Activated CD4-positive, CD25-positive, alpha-beta regulatory T cell (primary cell): ENCODE measurements at places on chromosomes 1 and 21.

- DNase-seq, result no peak
These were observed 208.8 kb downstream of the GPR52 start for GRCh38 chr1:174656409-174657059.

DNA sequence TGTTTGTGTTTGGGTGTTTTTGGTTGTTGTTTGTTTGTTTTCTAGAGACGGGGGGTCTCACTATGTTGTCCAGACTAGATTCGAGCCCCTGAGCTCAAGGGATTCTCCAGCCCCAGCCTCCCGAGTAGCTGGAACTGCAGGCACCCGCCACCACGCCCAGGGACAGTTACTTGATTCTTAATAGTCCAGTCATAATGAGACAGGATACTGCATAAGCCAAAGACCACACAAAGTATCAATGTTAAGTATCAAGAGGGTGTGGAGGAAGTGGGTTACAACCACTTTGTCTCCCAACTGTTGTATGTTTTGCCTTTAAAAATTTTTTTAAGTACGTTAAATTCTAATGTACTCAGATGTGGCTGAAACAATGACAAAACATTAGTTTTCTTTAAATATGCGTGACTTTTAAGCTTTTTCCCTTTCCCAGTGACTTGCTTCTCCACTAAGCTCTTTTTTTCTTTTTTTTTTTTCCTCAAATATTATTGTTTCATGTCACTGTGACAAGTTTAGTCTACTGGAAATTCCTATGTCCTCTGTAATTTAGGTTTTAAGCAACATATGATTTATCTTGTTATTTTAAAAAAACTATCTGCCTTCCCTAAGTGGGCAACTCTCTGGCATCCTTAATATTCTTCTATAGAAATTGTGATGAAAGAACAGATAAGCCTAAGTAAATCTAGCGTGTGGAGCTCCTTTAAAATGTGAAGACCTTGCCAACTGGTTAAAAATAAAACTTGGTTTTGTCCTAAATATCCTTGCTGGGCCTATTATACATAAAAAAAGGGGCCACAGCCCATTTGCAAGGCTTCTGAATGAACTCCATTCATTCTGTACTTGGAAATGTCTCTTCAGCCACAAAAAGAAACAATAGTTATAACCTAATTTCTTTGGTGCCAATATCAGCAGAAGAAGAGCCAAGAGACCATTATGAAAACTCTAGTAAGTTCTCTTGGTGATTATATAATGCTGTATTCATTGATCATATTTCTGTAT, 56.2 kb upstream of the DPH5 start:
- DNase-seq, result peak; percentile 1

- no peak for DNase-seq
These were observed 13.5 kb downstream of the PDE9A start for GRCh38 chr21:42666925-42667324.

GRCh38 chr1:8017495-8018197, 8.5 kb downstream of the ERRFI1 start:
- DNase-seq, result no peak

- no peak for DNase-seq
These were observed 93.1 kb upstream of the TMPRSS2 start for GRCh38 chr21:41600961-41601572.

DNA sequence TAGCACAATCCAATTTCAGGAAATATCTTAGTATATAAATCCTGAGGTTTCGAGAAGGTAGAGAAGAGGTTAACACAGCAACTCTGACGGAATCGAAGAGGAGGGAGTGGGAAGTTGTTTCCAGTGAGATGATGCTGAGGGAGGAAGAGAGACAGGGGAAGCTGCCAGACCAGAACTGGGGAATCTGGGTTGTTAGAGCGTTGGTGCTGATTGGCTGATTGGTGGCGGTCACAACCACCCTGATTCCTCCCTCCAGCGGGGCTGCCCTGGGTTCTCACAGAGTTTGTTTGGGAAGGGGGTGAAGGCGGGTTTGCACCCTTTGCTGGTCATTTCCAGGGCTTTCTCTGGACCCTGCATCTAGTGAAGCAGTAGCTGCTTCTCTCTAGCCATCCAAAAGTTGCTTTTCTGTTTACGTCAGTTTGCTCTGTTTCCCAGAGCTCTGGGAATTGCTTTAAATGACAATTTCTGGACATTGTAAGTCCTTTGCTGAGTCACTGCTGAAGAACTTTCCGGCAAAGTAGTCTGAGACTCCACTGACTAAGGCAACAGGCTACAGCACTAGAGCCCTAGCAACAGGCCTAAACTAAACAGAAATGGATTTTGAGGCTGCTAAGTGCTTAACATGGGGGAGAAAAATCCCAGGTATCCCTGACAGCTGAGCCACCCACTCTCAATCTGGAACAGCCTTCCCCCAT, 90.1 kb downstream of the TENT5C start:
- DNase-seq, result no peak

DNA sequence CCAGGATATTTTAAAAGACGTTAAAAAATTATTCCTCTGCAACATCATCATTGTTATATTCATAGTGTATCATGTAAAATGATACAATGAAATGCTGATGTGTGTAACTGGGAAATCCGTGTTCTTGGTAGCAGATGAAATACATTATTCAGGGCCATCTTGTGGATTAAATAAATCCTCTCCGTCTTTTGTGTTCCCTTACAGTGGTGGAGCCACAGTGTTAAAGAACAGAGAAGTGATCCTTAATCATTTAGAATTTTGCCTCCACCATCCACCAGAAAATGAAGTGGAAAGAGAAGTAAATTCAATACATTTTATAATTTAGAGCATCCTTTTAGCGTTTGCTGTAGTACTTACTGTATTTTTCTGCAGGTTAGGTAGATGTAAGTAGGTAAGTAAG, 1.3 kb downstream of the DYRK3 start:
- no peak for DNase-seq

- no peak for DNase-seq
These were observed 8.0 kb downstream of the FAAH start for GRCh38 chr1:46401964-46402626.

- no peak for DNase-seq
These were observed 13.8 kb downstream of the MIER1 start for GRCh38 chr1:66938613-66939012.

DNA sequence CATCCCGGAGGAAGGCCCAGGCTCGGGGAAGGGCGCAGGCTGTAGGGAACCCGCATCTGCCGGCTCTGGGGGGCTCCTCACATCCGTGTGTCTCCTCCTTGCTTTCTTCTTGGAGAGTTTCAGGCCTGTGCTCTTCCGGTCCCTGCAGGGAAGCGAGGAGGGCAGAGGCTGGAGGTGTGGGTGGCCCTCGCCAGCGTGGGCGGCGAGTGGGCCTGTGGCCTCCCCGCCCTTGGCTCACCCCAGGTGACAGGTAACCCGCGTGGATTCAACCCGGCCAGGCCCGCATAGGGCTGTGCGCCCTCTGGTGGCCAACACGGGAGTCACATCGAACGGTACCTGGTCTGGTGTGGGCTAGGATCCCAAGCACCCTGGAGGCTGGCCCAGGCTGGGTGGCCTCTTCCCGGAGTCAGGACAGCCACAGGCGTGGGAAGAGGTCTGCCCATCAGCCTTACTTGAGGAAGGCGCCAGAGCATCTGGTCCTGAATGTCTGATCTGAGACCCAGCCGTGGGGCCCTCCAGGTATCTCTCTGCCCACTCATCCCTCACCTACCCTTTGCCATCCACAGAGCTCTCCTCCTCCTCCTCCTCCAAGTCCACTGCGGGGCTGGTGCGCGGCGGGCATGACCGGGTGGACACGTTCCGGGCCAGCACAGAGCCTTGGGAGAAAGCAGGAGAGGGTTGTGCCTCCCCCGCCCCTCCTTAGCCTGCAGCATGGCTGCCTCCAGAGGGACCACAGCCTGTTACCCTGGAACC, 9.6 kb upstream of the TNFRSF25 start:
- peak; percentile 64 for DNase-seq

DNA sequence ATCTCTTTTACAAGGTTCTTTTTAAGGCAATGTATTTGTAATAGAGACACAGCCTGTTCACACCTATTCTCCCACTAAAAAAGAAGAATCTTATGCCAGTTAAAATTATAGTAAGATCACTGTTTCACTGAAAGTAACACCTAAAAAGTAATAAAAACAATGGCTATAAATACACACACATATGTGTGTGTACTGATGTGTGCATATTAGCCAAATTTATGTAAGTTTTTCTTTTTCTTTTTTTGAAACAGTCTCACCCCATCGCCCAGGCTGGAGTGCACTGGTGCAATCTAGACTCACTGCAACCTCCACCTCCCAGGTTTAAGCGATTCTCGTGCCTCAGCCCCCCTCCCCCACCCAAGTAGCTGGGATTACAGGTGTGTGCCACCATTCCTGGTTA, 56.8 kb upstream of the SLC30A10 start:
- DNase-seq, result no peak

- no peak for DNase-seq
These were observed 22.2 kb upstream of the SMG7 start for GRCh38 chr1:183450093-183450492.

- DNase-seq, result no peak
These were observed 7.1 kb upstream of the GPX7 start for GRCh38 chr1:52595061-52595460.

- no peak for DNase-seq
These were observed 871 bp downstream of the PINK1 start for GRCh38 chr1:20634065-20634593.

DNA sequence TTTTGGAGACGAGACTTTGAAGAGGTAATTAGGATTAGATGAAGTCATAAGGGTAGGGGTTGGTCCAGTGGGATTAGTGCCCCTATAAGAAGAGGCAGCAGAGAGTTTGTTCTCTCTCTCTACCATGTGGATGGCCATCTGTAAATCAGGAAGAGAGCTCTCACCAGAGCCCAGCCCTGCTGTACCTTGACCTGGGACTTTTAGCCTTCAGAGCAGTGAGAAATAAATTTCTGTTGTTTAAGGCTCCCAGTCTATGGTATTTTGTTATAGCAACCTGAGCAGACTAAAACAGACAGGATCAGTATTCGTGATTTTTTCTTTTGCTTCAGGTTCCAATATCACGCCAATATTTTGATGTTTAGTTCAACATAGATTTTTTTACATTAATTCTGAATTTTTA, 30.0 kb downstream of the TBX15 start:
- no peak for DNase-seq

- no peak for DNase-seq
These were observed 21.7 kb upstream of the PEF1 start for GRCh38 chr1:31666263-31666963.

DNA sequence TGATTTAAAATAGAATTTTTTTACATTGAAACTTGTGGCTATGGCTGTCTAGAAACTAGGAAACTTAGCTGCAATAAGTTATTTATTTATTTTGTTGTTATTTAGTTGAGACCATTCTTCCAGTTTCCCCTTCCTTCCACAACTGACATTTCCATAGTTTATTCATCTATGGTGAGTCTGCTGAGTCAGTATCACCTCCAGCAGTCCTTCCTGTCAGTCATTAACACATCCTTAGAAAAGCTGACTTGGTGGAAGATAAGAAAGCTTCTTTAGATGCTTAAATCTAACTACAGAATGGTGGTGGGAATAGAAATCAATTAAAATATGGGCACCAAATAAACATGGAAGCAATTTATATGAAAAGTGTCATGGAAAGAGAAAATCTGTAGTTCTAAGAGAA, 714.0 kb downstream of the RWDD3 start:
- no peak for DNase-seq

GRCh38 chr1:33519240-33519884, 46.9 kb downstream of the ZSCAN20 start:
- DNase-seq, result no peak

- DNase-seq, result no peak
These were observed 35.8 kb downstream of the LDLRAD1 start for GRCh38 chr1:53982034-53982762.

GRCh38 chr1:42866549-42866948, 20.1 kb downstream of the ZNF691 start:
- DNase-seq, result no peak

- DNase-seq, result no peak
These were observed 569.0 kb downstream of the DPYD start for GRCh38 chr1:97351846-97352245.

GRCh38 chr1:161439280-161440232, 65.7 kb upstream of the FCGR2A start:
- no peak for DNase-seq

DNA sequence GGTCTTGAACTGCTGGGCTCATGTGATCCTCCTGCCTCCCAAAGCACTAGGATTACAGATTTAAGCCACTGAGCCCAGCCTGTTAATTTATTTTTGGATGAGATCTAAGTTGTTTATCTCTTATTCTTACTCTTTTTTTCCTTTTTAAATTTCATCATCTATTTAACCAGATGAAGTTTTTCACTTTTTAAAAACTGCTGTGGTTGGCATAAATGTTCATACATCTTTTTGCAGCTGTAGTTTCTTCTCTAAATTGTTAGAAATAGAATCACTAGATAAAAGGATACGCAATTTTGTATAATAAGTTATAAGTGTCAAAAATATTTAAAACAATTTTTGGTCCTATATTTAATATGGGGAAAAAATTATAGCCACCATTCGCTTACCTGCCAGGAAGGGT, 80.3 kb upstream of the GPR88 start:
- no peak for DNase-seq
